NCI-H524 (cell line): ENCODE measurements at places on chromosomes 2 and 18.

DNA sequence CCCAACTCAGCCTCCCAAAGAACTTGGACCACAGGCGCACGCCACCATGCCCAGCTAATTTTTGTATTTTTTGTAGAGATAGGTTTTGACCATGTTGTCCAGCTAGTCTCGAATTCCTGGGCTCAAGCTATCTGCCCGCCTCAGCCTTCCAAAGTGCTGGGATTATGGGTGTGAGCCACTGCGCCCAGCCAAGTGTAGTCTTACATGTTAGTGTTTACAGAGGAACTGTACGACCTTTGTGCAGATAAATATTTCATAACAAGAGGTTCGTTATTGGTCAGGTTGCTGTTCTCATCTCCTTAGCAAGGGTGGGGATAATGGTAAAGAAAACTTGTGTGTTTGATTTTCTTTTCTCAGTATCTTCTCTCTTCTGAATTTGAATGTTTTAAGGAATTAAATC lies 46.5 kb downstream of the RALBP1 start:
- no peak for DNase-seq

DNA sequence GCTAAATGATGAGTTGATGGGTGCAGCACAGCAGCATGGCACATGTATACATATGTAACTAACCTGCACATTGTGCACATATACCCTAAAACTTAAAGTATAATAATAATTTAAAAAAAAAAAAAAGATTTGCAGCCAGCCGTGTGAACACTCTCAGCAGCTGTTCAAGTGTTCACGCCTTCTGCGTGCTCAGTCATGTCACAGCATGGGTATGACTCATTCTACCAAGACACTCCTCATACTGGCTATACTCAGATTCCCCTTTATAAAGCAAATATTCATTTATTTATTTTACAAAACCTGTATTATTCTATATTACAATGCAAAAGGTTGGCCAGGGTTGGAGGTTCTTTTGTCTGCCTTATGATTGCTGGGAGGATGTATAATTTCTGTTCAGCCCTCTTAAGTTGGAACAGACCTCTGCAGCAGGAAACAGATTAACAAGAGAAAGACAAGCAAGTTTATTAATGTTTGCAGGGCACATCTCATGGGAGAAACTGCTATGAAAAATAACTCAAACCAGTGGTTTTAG lies 1230.6 kb upstream of the CHAC2 start:
- DNase-seq = no peak

- DNase-seq = no peak
Measured at GRCh38 chr18:58455314-58456188, 173.3 kb downstream of the ALPK2 start.

DNA sequence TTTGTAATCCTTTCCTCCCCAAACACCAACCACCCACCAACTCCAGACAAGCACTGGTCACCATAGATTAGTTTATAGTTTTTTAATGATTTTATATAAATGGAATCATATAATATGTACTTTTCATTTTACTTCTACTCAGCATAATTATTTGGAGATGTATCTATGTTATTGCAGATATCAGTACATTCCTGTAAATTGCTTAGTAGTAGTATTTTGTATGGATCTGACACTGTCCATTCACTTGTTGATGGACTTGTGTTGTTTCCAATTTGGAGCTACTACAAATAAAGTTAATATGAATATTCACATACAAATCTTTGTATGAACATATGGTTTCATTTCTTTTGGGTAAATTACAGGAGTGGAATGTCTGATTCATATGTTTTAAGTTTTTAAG lies 31.0 kb downstream of the ZC3H15 start:
- no peak for DNase-seq

GRCh38 chr2:49004036-49004626 lies 150.2 kb downstream of the FSHR start:
- no peak for DNase-seq

GRCh38 chr2:154549869-154550268 lies 148.6 kb upstream of the KCNJ3 start:
- no peak for DNase-seq

GRCh38 chr2:240392948-240393830 lies 42.3 kb upstream of the GPC1 start:
- DNase-seq = no peak

GRCh38 chr2:61247204-61247812 lies 85.3 kb downstream of the C2orf74 start:
- DNase-seq = no peak

DNA sequence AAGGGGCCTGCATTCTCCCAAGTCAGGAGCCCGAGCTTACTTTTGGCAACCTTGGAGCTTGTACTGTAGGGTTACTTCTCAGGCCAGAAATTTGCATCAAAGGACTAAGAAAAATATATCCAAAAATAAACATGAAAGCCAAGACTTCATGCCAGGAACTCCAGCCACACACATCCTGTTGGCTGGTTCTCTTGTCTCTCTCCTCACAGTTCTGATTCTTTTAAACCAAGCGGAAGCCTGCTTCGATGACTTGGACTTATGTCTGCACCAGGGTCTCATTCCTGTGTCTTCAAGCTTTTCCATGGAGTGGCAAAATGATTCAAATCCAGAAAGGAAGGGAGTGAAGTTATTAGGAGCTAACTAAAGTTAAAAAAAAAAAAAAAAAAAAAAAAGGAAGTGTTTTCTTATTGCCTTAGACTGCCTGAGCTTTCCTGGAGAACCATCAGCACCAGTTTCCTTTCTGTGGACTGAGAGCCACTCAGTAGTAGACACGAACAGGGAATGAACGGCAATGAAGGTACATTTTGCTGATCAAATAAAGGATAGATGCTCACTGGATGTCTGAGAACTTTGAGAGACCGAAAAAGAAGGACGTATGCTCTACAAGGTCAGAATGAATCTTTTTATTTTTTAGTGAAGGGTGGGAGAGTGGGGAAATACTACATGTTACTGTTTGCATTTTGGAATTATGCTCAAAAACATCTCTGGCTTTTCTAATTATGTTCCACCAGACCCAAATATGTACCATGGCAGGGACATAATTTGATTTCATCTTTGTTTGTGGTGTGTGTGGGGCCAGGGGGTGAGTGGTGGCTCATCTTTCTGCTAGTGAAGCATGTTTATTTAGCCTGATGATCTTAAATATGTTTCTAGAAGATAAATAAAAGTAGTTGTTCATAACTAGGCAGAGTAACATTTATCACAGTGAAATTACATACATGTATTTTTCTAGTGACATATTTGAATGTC lies 86.0 kb downstream of the RAPGEF4 start:
- DNase-seq = no peak

- DNase-seq = no peak
Measured at GRCh38 chr2:88955607-88956006, 264.1 kb downstream of the RPIA start.

GRCh38 chr2:58010599-58010998 lies 36.0 kb upstream of the VRK2 start:
- no peak for DNase-seq

GRCh38 chr2:108436976-108437375 lies 12.0 kb upstream of the GCC2 start:
- DNase-seq = no peak

- no peak for DNase-seq
Measured at GRCh38 chr2:45962177-45962921, 310.9 kb downstream of the PRKCE start.

- no peak for DNase-seq
Measured at GRCh38 chr2:217010173-217010572, 150.3 kb upstream of the TNP1 start.

DNA sequence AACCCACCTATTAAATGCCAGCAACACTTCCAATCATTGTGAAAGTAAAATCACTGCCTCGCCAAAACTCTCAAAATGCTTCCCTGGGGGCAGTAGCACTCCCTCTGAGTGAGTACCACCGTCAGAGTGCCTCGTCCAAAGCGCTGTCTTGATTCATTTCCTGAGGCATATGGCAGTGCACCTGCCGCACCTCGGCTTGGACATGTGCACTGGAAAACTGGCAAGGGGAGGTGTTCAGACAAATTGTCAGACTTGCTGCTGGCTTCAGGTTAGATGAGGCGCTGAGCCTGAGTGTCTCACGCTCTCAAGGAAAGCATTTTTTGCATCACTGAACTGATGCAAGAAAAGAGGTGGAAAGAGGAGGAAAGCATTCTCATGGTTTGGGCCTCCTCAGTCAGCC lies 132.8 kb downstream of the ATL2 start:
- DNase-seq = peak; percentile 9

DNA sequence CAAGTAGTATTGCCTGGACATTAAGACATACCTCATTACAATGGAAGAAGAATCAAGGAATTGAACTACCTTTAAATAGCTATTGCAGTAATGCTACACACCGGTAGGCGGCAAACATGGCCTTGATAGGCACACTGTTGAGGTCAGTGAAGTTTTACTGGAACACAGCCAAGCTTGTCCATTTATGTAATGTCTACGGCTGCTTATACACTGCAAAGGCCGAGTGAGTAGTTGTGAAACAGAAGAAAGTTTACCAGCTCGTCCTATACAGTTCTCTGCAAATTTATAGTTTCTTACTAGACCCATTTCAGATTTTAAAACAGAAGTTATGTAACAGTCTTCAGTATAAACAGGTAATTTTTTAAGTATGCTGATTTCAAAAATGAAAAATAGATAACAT lies 38.8 kb downstream of the PPP4R1 start:
- DNase-seq = peak; percentile 87

DNA sequence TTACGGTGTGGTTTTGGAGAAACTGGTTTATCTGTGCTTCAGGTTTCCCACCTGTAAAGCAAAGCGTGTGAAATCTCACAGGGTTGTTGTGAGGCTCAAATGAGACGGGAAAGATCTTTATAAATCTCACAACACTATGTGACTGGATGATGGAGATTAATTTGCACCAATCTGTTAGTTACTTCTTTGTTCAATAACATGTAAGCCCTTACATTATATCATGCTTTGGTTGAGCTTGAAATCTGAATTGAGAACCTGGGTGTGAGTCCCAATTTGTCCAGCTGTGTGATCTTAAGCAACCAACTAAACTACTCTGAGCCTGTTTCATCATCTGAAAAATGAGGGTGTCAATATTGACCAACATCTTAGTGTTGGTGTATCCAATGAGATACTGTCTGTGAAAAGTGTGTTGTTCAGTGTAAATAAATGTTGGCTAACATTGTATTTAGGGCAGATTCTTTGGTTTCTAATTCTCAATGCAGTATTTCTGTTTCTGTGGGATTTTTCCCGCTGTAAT lies 741 bp upstream of the GCKR start:
- DNase-seq = no peak

DNA sequence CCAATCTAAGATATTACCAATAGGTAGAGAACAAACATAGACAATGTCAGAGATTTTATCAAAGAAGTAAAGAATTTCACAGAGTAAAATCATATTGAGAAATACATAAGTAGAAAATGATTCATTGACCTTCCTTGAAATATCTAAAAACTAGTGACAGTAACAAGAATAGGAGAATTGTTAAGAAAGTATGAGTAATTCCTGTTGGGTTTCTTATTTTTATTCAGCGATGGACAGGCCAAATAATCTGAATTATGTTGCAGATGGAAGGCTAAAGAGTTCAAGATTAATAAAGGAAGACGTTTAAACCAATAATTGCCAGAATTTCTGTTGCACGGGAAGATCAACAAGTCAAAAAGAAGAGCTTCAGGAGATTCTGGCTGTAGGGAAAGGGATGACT lies 163.4 kb upstream of the RASGRP3 start:
- DNase-seq = no peak

DNA sequence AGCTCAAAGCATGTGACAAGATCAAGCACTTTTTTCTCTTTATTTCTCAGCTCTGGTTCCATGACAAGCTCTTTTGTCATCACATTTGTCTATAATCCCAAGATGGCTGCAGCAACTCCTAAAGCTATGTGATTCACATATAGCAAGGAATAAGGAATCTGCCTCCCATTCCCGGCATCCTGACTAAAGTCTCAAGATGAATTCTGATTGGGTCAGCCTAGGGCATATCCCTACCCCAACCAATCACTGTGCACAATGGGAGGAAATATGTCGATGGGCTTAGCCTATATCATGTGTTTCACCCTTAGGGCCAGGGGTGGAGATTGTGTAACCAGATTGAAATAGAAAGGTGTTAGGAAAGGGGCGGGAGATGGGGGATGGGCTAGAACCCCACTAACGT lies 23.1 kb upstream of the COLEC12 start:
- DNase-seq = no peak

- DNase-seq = no peak
Measured at GRCh38 chr2:231671270-231672050, 36.9 kb upstream of the PTMA start.

- no peak for DNase-seq
Measured at GRCh38 chr2:106109675-106110424, 84.3 kb downstream of the UXS1 start.

- DNase-seq = no peak
Measured at GRCh38 chr2:72980535-72981217, 63.4 kb downstream of the EMX1 start.

DNA sequence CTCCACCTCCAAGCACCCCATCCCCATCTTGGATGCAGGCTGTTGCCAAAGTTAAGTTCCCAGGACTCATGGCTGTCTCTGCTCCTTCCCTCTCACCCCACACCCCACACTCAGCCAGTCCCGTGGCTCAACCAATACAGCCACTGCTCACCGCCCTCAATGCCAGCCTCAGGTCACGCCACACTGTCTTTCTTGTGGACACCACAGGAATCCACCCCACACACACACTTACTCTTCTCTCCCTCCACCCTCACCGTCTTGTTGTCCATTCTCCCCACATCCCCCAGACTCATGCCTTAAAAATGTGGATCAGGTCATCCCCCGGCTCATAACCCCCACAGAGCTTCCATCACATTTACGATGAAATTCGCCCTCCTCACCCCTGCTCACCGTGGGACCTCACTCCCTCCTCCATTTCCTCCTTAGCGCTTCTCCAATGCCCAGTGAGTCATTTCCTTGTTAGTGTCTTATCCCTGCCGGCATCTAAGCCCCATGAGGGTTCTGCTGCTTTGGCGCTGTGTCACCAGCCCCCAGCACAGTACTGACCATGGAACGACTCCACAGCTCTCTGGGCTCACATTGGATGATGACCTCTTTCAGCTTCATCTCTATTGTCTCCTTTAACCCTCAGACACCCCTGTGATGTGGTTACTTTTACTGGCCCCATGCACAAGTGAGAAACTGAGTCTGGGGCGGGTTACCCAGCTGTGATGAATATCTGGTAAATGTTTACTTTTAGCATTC lies 13.8 kb downstream of the MLPH start:
- no peak for DNase-seq

DNA sequence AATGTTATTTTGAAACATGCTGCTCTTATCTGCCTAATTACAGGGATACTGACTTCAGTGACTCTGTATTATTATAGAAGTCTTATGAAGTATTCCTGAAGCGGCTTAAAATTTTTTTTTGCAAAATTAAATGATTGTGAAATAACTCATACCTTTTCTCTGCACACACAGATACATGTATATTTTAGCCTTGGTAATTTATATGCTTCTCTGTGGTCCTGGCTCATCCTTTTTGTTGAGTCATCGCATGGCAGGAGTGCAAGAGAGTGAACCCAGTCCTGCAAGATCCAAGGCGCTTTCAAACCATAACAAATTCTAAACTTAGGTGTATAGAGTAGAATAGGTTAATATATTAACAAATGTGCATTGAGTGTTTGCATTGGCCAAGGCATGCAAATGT lies 8.6 kb downstream of the CCNT2 start:
- no peak for DNase-seq

- DNase-seq = no peak
Measured at GRCh38 chr2:111897630-111897923, 830 bp upstream of the MERTK start.

GRCh38 chr2:175282886-175283285 lies 101.4 kb upstream of the ATP5MC3 start:
- peak; percentile 75 for DNase-seq

GRCh38 chr18:50461251-50461650 lies 86.4 kb downstream of the SKA1 start:
- DNase-seq = no peak

- no peak for DNase-seq
Measured at GRCh38 chr2:151297882-151298281, 8.4 kb upstream of the NMI start.

GRCh38 chr2:215862351-215862771 lies 151.0 kb downstream of the MREG start:
- DNase-seq = no peak
